ENCODE measurements at places on chromosomes 4 and X. TPM values are rescaled to one million over a fixed set of nuclear protein-coding genes. Genes with fewer than 3 reads are reported as not detected.

- no peak overlapping the region for H3K27ac ChIP-seq
- H3K27me3 ChIP-seq = no peaks in the 10 kb centered on the region
- no peak overlapping the region for H3K4me3 ChIP-seq
- no peaks in the 10 kb centered on the region for H3K36me3 ChIP-seq
Measured at GRCh38 chr4:133581996-133582619, 433.0 kb downstream of the PCDH10 start.

DNA sequence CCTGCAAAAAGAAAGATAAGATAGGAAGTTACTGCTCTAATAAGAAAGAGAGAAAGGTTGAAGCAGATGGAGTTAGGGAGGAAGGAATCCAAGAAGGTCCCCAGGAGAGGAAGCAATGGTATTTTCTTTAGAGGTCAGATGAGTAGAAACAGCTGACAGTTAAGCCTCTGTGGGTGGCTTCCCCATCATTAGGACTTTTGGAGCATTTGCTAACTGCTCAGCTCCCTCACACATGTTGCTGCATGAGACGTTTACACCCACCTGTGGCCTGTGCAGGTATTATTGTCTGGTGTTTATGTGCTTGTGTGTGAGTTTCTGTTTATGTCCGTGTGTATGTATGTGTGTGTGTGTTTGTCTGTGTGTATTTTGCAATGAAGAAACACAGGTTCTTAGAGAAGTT, 346.8 kb downstream of the RAB28 start:
- no peaks in the 10 kb centered on the region for H3K36me3 ChIP-seq
- DNase-seq = no peak
- H3K27me3 ChIP-seq = no peaks in the 10 kb centered on the region
- no peaks in the 10 kb centered on the region for H3K4me1 ChIP-seq
- no peak overlapping the region for H3K27ac ChIP-seq
- no peak overlapping the region for H3K4me3 ChIP-seq

GRCh38 chrX:83469551-83469950, 38.5 kb upstream of the POU3F4 start:
- no peak overlapping the region for H3K4me3 ChIP-seq
- no peak for DNase-seq
- H3K27ac ChIP-seq = no peak overlapping the region
- H3K36me3 ChIP-seq = no peaks in the 10 kb centered on the region
- no peaks in the 10 kb centered on the region for H3K27me3 ChIP-seq

- no peaks in the 10 kb centered on the region for H3K36me3 ChIP-seq
- H3K4me1 ChIP-seq = peaks cover 2% of the 10 kb centered on the region
- H3K4me3 ChIP-seq = no peak overlapping the region
- DNase-seq = no peak
- H3K27ac ChIP-seq = no peak overlapping the region
Measured at GRCh38 chr4:74545448-74545847, 100.5 kb downstream of the AREG start.

- H3K27me3 ChIP-seq = no peaks in the 10 kb centered on the region
- no peaks in the 10 kb centered on the region for H3K36me3 ChIP-seq
- H3K4me3 ChIP-seq = no peak overlapping the region
- H3K4me1 ChIP-seq = no peaks in the 10 kb centered on the region
- DNase-seq = no peak
- no peak overlapping the region for H3K27ac ChIP-seq
Measured at GRCh38 chr4:89590128-89590527, 246.8 kb downstream of the SNCA start.

DNA sequence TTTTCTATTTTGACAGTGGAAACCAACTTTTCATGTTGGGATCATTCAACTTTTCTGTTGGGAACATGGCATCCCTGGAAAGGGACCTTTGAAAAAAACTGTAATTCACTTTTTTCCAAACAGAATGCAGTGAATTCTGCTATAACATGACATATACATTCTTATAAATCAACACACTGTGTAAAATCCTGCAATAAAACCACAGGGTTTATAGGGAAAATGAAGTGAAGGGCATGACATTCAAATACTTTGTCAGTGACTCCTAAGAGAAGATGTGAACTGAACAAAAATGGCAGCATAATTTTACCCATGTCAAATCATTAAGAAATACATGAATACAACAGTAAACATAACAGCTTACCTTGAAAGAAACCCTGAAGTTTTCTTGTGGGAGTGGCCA, 264.5 kb upstream of the ANKRD50 start:
- H3K27me3 ChIP-seq = no peaks in the 10 kb centered on the region
- H3K4me3 ChIP-seq = no peak overlapping the region
- no peak overlapping the region for H3K27ac ChIP-seq
- H3K4me1 ChIP-seq = no peaks in the 10 kb centered on the region
- no peaks in the 10 kb centered on the region for H3K36me3 ChIP-seq
- no peak for DNase-seq

- peaks cover 5% of the 10 kb centered on the region for H3K4me1 ChIP-seq
- H3K4me3 ChIP-seq = no peak overlapping the region
- H3K27me3 ChIP-seq = no peaks in the 10 kb centered on the region
- no peak for DNase-seq
- no peaks in the 10 kb centered on the region for H3K36me3 ChIP-seq
Measured at GRCh38 chr4:17170131-17170530, 271.7 kb upstream of the LDB2 start.

DNA sequence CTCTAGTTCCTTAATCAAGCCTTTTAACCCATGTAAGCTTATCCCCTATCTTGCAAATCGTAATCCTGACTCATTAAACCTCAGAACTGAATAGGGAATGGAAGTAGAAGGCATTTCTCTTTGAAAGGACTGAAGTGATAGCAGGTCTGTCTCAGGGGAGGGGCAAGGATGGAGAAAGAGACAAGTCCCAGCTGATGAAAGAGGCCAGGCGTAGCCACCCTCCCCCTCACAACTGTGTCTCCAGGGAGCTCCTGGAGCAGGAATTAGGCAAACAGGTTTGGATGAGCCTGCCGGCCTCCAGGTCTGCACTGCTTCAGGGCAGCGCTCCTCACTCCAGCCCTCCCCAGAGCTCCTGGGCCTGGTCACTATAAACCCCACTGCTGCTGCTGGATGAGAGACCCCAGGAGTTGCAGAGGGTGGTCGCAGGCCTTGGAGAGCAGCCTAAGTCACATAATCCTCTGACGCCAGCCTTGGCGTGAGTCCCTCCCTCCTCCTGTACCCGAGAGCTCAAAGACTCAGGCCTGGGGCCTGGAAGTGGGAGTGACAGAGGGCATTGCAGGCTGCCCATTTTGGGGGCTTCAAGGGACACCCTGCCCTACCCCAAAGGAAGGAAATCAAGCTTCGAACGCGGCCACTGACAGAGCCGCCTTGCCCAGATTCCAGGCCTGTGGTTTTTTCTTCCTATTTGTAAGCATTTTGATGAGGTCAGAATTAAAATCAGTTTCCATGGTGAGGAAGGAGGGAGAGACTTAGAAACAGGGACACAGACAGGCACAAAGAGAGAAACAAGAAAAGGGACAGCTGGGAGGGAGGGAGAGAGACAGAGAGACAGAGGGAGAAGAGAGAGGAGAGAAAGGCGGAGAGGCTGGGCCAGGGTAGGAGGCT, 21.2 kb upstream of the MSX1 start:
- H3K4me1 ChIP-seq = no peaks in the 10 kb centered on the region
- H3K4me3 ChIP-seq = no peak overlapping the region
- no peak for DNase-seq
- H3K27me3 ChIP-seq = no peaks in the 10 kb centered on the region

DNA sequence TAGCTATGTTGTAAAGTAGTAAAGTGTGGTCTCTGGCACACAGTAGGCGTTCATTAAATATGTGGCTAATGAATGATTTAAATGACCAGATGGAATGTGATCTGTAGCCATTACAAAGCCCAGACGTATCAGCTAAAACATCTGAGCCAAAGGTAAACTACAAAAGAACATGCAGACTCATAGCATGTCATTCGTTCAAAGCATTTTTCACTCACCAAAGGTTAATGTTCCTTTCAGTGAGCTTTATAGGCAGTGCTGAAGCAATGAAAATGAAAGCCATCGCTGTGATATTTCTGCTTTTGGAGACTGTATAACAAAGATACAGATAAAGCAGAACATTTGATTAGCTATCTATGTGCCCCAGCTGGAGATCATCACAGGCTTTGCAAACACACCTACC, 50.5 kb downstream of the F9 start:
- no peak overlapping the region for H3K4me3 ChIP-seq
- H3K4me1 ChIP-seq = no peaks in the 10 kb centered on the region
- no peaks in the 10 kb centered on the region for H3K27me3 ChIP-seq
- no peaks in the 10 kb centered on the region for H3K36me3 ChIP-seq
- H3K27ac ChIP-seq = no peak overlapping the region
- no peak for DNase-seq

DNA sequence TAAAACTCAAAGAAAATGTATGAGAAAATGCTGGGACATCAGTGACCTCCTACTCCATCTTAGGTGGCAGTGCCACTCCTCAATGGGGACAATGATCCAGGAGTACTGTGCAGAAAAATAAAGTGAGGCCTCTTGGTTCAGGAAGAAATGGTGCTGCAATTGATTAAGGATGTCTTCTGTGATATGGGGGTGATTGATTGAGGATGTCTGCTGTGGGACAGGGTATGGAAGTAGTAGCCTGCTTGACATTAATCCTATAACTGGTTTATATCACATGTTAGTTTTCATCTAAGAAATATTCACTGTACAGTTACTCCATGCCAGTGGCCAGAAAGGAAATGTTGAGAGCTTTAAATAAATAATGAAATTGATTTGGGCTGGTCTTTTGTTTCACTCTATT, 20.5 kb downstream of the OTOP1 start:
- no peak overlapping the region for H3K27ac ChIP-seq
- no peaks in the 10 kb centered on the region for H3K27me3 ChIP-seq
- H3K4me1 ChIP-seq = no peaks in the 10 kb centered on the region

DNA sequence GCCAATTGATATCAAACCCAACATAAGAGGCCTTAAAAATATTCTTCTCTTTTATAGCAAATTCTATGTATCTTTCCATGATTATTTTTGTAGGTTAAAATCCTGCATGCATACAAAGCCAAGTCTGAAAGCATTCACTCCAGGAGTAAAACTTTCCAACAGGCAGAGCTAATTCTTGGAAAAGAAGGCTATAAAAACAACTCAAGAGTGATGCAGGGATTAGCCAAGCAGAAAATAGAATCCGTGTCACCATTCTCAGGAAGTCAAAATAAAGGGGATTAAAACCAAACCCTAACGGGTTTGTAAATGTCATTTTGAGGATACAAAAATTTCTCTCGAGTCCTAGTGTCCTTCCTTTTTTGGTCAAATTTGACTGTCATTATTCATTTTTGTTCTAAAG, 412.4 kb downstream of the DMD start:
- no peak for DNase-seq
- no peaks in the 10 kb centered on the region for H3K27me3 ChIP-seq
- no peak overlapping the region for H3K27ac ChIP-seq

GRCh38 chrX:16843208-16843909, 26.8 kb downstream of the RBBP7 start:
- H3K4me3 ChIP-seq = no peak overlapping the region
- no peak for DNase-seq
- no peaks in the 10 kb centered on the region for H3K36me3 ChIP-seq
- no peaks in the 10 kb centered on the region for H3K27me3 ChIP-seq
- peaks cover 4% of the 10 kb centered on the region for H3K4me1 ChIP-seq

GRCh38 chr4:189769131-189769530, 171.5 kb upstream of the FRG1 start:
- H3K4me1 ChIP-seq = peaks cover 5% of the 10 kb centered on the region
- H3K27ac ChIP-seq = no peak overlapping the region
- H3K4me3 ChIP-seq = no peak overlapping the region
- H3K27me3 ChIP-seq = no peaks in the 10 kb centered on the region
- no peaks in the 10 kb centered on the region for H3K36me3 ChIP-seq
- no peak for DNase-seq

DNA sequence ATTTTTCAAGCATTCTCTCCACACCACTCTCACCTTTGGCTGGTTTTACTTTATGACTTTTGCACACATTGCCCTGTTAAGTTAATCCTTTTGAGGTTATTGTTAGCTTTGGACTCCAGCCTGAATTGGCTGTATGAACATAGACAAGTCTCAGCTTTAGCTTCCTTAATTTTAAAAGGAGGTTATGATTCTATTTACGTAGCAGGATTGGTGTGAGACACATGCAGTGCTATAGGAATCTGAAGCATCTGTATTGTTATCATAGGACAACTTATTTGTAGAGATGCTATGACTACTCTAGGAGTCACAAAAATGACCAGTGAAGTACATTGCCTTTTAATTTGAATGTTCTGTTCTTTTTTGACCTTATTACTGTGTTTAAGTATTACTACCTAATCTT, 15.7 kb downstream of the PGAM4 start:
- H3K27ac ChIP-seq = no peak overlapping the region
- DNase-seq = no peak
- no peaks in the 10 kb centered on the region for H3K27me3 ChIP-seq

GRCh38 chrX:13664020-13664419, 11.1 kb downstream of the TCEANC start:
- no peak overlapping the region for H3K27ac ChIP-seq
- no peak overlapping the region for H3K4me3 ChIP-seq
- DNase-seq = no peak
- no peaks in the 10 kb centered on the region for H3K27me3 ChIP-seq

DNA sequence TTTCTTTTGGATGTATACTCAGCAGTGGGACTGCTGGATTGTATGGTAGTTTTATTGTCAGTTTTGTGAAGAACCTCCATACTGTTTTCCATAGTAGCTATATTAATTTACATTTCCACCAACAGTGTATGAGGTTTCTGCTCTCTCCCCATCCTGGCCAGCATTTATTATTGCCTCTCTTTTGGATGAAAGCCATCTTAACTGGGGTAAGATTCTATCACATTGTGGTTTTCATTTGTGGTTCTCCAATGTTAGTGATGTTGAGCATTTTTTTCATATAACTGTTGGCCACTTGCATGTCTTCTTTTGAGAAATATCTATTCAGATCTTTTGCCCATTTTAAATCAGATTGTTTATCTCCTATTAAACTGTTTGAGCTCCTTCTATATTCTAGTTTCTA, 27.6 kb downstream of the QRFPR start:
- no peaks in the 10 kb centered on the region for H3K36me3 ChIP-seq
- H3K4me1 ChIP-seq = no peaks in the 10 kb centered on the region

GRCh38 chr4:72896515-72896914, 173.0 kb downstream of the COX18 start:
- H3K4me3 ChIP-seq = no peak overlapping the region
- no peaks in the 10 kb centered on the region for H3K36me3 ChIP-seq
- no peak overlapping the region for H3K27ac ChIP-seq
- H3K27me3 ChIP-seq = no peaks in the 10 kb centered on the region
- no peak for DNase-seq

- no peaks in the 10 kb centered on the region for H3K27me3 ChIP-seq
- DNase-seq = no peak
- H3K4me3 ChIP-seq = no peak overlapping the region
- no peak overlapping the region for H3K27ac ChIP-seq
- no peaks in the 10 kb centered on the region for H3K4me1 ChIP-seq
Measured at GRCh38 chrX:14843666-14844065, 29.2 kb downstream of the FANCB start.

GRCh38 chr4:88003261-88003660, 4.2 kb upstream of the PKD2 start:
- no peaks in the 10 kb centered on the region for H3K27me3 ChIP-seq
- H3K4me3 ChIP-seq = no peak overlapping the region
- no peak overlapping the region for H3K27ac ChIP-seq
- no peaks in the 10 kb centered on the region for H3K36me3 ChIP-seq

GRCh38 chr4:22407361-22407760, 108.5 kb downstream of the ADGRA3 start:
- H3K4me3 ChIP-seq = no peak overlapping the region
- no peaks in the 10 kb centered on the region for H3K36me3 ChIP-seq
- no peaks in the 10 kb centered on the region for H3K27me3 ChIP-seq
- H3K27ac ChIP-seq = no peak overlapping the region
- DNase-seq = no peak

H2BW1 gene
- not detected for total RNA-seq

PCYT1B gene
- 2.9 TPM for total RNA-seq

SERTM2 gene
- 0.18 TPM for total RNA-seq

SPANXN4 gene
- total RNA-seq = not detected

DYNLT3 gene
- 25.3 TPM for total RNA-seq

CA5B gene
- total RNA-seq = 33.5 TPM

FAM241A gene
- 2.4 TPM for total RNA-seq

OTUD6A gene
- not detected for total RNA-seq

LEF1 gene
- total RNA-seq = 9.8 TPM

PTTG2 gene
- total RNA-seq = 0.53 TPM
